ENCODE measurements at places on chromosomes 2 and 18.
A peak's percentile ranks its signal among the peaks of the same experiment; 100 is the strongest.

DNA sequence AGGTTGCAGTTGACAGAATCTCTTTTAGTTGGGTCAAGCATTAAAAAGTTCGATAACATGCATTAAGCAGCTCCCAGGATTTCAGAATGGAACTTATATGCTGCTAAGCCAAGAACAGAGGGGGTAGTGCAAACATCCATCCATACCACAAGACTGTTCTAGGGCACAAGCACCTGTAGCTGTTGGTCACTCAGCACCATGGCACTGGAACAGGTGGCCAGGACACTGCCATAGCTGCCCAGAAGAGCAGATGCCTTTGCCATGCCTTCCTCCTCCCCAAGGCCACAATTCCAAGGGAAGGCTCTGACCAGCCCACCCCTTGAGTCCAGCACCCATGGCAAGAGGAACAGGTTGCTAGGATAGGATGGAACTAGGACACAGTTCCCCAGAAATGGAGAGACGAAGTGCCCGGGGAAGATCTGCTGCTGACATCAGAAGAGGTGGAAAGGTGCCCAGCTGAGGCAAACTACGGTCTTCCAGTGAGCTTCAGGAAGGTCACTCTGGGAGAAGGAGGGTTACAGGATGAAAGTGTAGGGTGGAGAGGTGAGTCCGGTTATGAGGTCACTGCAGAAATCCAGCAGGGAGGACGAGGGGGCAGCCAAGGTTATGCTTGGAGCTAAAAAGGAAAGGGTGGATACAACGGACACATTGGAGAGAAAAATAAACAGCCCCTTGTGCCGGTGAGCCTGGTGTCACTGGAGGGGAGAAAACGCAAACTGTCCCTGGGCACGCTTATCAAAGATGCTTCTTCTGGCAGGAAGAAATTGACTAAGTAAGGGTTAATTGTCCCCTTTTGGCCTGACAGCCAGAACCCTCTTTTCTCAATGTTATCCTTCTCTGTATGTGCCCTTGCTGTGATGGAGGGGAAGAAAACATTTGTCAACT, 41.9 kb downstream of the C1QL2 start:
- DNase-seq = no peak

DNA sequence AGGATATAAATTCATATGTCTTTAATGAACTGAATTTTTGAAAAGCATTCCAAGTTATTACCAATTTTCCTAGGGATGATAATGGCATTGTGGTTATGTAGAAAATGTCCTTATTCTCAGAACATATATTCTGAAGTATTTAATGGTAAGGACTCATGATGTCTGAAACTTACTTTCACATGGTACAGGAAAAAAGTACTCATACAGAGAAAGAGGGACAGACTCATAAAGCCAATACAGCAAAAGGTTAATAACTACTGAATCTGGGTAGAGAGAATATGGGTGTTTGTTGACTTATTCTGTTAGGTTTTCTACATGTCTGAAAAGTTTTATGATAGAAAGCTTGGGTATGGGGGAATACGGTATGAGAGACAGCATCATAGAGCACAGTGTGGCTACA, 84.3 kb upstream of the SERTAD2 start:
- no peak for DNase-seq

DNA sequence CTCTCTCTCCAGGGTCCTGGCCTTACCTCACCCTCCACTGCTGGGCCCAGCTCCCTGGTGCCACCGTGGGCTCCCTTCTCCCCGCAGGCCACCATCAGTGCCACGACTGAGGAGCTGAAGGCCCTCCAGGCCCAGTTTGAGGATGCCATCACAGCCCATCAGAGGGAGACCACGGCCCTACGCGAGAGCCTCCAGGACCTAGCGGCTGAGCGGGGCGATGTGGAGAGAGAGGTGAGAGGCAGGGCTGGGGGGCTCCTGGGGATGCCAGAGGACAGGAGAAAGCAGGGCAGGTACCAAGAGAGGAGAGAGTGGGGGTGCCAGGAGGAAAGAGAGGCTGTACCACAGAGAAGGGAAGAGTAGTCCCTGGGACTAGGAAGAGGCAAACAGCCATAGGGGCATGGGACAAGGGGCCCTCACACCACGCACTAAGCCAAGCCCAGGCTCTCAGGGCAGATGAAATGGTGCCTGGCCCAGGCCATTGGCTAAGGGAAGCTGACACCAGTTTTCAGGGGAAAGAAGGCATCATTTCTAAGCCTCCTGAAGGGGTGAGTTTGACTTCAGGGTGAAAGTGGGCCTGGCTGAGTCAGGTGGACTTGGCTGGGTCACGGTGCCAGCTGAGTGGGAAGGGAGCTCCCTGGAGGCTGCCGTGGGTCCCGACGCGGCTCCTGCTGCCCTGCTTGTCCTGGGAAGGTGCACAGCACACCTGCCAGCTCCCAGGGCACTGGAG, 39.0 kb upstream of the SNED1 start:
- peak; percentile 9 for DNase-seq

DNA sequence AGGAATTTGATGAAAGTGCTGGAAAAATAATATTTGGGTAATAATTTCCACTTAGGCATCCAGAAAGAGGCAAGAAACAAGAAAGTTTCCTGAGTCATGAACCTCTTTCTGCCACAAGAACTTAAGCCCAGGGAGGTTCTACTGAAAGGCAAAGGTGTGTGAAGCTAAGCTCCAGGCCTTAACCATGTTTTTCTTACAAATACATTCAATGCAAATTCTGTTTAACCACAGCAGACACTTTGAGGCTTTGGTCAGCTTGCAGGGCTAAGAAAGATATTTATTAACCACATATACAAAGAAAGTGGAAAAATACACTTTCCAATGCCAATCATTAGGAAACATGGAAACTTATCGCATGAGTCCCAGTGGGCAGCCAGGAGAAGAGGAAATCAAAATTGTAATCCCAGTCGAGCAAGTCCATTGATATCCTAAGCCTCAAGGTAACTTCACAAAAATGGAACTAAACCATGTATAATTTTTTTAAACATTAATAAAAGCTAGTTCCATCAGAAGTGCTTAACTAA, 68.3 kb downstream of the PIEZO2 start:
- DNase-seq = no peak

GRCh38 chr2:112835061-112835501, 1.5 kb downstream of the IL1B start:
- DNase-seq = no peak

- DNase-seq = peak; percentile 37
Observed at GRCh38 chr2:240921311-240921994, 15.3 kb downstream of the CROCC2 start.

- peak; percentile 24 for DNase-seq
Observed at GRCh38 chr2:72138011-72138881, 9.4 kb downstream of the CYP26B1 start.

DNA sequence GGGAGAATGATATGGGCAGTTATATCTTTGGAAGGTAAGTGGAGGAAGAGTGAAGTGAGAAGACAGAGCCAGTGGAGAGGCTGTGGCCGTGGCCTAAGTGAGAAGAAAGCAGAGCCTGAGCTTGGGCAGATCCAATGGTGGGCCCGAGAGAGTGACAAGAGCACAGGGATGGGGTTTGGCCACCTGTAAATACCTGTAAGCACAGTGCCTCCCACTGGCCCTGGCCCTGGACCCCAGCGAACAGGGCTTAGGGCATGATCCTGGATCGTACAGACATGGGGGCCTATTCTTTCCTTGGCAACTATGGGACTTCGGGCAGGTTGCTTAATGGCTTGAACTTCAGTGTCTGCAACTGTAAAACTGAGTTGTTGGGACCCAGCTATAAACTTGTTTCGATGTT, 44.1 kb downstream of the MTCL1 start:
- DNase-seq = no peak

GRCh38 chr2:69509011-69509749, 71.9 kb upstream of the NFU1 start:
- DNase-seq = peak; percentile 75
